Amniotic epithelial cell (primary cell): ENCODE measurements at places on chromosomes 1 and 21.

- peak; percentile 73 for DNase-seq
Observed at GRCh38 chr1:20485527-20486456, at the start of gene CAMK2N1. CAMK2N1 (minus strand) TSS chr1:20486210; CDS start chr1:20485379, 831 bp downstream.

GRCh38 chr1:205270764-205271163 lies 43.0 kb downstream of the TMCC2 start:
- DNase-seq: peak; percentile 66

DNA sequence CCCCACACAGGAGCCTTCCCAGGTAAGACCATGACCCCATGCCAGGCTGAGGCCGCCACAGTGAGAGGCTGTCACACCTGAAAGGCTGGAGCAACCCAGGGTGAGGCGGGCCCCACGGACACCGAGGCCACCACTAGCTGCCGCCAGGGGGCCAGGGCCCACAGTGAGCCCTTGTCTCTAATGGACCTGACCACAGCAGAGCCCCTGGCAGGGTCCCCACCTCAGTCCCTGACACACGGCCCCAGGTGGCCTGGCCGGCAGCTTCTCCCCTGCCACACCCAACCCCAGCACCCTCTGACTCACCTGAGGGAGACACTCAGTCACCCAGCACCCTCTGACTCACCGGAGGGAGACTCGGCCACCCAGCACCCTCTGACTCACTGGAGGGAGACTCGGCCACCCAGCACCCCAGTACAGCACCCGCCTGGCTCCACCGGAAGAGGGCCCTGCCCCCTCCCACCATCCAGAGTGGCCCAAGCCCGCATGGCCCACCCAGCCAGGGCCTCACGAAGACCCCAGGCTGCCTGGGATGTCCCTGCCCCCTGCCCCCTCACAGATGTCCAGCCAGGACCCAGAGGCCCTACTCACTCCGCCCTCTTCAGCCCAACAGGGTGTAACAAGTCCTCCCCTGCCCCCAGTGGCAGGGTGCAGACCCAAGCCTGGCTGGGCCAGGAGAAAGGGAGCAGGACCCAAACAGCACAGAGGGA lies 4.4 kb downstream of the DVL1 start:
- DNase-seq: peak; percentile 78

DNA sequence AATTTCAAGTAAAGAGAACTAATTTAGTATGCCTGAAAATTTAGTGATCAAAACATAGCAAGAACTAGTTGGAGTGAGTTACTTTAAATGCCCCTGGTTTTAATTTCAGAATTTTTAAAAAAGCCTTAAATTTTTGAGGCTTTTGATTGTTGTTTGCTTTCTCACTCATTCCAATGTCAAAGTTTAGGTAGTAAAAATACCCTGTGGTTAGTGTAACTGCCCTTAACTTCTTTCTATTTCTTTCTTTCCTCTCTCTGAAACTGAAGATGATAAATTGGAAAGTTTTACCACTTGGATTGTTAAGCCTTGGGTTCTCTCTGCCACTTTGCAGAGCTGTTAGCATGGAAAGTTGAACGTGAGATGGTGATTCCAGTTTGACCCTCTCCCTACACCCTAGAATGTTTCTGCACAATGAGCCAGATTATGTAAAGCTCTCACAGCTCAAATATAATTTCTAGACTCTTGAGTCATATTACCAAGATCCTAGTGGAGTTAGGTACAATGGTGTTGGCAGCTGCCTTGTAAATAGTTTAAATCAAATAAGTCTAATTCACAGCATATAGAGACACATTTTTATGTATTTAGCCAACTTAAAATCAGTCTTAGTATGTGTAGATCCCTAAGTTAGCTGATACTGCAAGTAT lies 192.4 kb upstream of the SGIP1 start:
- no peak for DNase-seq

DNA sequence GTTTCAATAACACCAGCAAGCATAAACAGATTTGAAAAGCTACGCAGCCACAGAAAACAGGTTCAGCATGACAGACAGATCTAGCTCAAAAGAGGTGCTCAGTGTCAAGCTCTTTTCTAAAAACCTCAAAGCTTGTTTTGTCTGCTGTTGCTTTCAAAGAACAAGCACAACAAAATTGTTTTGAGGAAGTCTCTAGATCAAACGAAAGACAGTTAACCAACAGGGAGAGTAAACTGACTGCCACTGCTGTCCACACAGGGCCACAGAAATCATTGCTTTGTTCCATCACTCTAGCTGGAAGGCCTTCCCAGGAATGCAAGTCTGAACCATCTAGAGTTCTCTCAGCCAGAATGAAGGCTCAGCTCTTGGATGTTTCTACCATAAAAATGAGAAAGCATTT lies 12.8 kb downstream of the APP start:
- DNase-seq: no peak

- no peak for DNase-seq
Observed at GRCh38 chr21:42201615-42202161, 17.3 kb upstream of the ABCG1 start.

GRCh38 chr21:31198575-31198974 lies 145.5 kb downstream of the TIAM1 start:
- peak; percentile 45 for DNase-seq

- DNase-seq: no peak
Observed at GRCh38 chr1:201430776-201431175, 9.2 kb upstream of the TNNI1 start.

DNA sequence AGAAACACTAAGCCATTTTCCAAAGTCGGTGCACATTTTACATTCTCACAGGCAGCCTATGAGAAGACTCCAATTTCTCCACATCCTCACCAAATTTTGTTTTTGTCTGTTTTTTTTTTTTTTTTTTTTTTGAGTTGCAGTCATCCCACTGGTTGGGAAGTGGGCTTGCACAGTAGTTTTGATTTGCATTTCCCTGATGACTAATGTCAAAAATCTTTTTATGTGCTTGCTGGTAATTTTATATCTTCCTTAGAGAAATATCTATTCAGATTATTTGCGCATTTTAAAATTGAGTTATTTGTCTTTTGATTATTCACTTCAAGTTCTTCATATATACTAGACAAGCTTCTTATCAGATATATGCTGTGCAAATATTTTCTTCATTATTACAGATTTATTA lies 141.5 kb downstream of the USH2A start:
- no peak for DNase-seq

DNA sequence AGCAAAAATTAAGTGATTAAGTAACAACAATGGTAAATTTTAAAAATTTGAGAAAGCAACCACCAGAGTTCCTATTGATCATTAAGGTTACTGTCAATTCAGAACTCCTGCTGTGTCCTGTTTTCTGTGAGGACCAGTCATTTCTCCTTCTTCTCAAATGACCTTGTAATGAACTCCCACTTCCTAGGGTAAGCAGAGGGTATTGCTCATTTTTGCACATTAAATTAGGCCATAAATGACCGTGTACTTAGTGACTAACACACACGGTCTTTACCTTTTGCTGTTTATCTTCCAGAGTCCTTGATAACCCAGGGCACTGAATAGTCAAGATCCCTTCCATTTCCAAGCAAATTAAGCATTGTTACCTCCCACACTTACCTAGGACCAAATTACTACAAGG lies 227.5 kb upstream of the LYPLAL1 start:
- no peak for DNase-seq

- DNase-seq: peak; percentile 98
Observed at GRCh38 chr1:201602413-201603265, 63.7 kb downstream of the NAV1 start.

DNA sequence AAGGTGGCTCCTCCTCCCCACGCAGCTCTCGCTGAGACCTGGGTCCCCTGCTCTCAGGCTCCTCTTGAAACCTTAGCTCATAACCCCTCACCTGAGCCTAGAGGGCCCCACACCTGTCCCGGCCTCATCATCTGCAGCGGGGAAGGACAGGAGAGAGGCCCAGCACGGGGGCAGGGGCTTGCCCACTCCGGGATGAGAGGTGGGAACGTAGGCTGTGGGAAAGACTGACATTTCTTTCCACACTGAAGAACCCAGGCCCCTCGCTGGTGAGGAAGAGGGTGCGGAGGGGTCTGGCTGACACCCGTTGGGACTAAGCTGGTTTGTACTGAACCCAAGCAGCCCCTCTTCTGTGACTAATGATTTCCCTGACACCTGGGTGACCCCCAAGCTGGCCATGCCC lies 14.0 kb upstream of the NES start:
- no peak for DNase-seq

- DNase-seq: peak; percentile 99
Observed at GRCh38 chr1:31483012-31483946, 70.3 kb downstream of the SERINC2 start.

- DNase-seq: no peak
Observed at GRCh38 chr1:71908871-71909390, 373.4 kb downstream of the NEGR1 start.

GRCh38 chr1:21668232-21668950 lies 766 bp downstream of the RAP1GAP start:
- no peak for DNase-seq

- DNase-seq: no peak
Observed at GRCh38 chr1:192489047-192489446, 86.5 kb upstream of the RGS1 start.

GRCh38 chr1:9821710-9822109 lies 2.1 kb downstream of the CLSTN1 start:
- no peak for DNase-seq

GRCh38 chr21:40020651-40021050 lies 153.4 kb downstream of the PCP4 start:
- no peak for DNase-seq

DNA sequence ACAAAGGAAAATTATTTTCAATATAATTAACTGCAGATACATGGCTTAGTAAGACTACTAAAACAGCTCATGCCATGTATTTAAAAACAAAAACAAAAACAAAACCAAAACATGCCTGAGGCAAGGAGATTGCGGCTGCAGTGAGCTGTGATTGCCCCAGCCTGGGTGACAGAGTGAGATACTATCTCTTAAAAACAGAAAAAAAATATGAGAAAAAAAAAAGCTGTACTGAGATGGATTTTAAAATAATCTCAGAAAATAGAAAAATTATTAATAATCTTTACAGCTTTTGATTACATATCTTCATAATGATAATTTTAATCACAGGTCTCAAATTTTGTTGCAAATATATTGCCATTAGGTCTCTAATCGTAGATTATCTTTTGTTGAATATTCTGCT lies 24.0 kb upstream of the LIN9 start:
- no peak for DNase-seq

- no peak for DNase-seq
Observed at GRCh38 chr1:213572912-213573647, 414.7 kb upstream of the PROX1 start.

DNA sequence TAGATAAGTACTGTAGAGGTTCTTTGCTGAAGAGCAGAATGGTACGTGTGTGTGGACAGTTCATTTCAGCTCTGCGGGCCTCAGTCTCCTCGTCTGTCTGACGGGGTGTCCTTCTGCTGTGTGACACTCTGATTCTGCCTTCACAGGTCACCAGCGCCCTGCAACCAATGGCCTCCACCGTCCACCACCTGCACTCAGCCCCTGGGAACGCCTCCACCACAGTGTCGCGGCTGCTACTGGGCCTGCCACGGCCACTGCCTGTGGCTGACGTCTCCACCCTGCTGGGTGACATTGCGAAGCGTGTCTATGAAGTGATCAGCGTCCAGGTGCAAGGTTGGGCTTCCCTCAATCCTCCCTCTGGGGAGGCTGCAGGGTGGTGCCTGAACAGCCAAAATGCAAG lies 17.0 kb downstream of the UMODL1 start:
- no peak for DNase-seq

GRCh38 chr1:10380594-10381275 lies 18.1 kb upstream of the PGD start:
- DNase-seq: peak; percentile 86

GRCh38 chr1:32335790-32336590 lies at the start of gene MARCKSL1:
MARCKSL1 (minus strand) TSS chr1:32336233; CDS start chr1:32336033, 200 bp downstream.
- DNase-seq: peak; percentile 38

- DNase-seq: no peak
Observed at GRCh38 chr1:183473217-183473536, 878 bp downstream of the SMG7 start.

GRCh38 chr1:241819340-241819866 lies 28.6 kb upstream of the EXO1 start:
- no peak for DNase-seq

- no peak for DNase-seq
Observed at GRCh38 chr1:205518661-205519540, 14.4 kb downstream of the CDK18 start.

- DNase-seq: no peak
Observed at GRCh38 chr1:68703921-68704354, 207.1 kb upstream of the DEPDC1 start.

- peak; percentile 36 for DNase-seq
Observed at GRCh38 chr1:32219022-32219421, 3.1 kb downstream of the TMEM234 start.

DNA sequence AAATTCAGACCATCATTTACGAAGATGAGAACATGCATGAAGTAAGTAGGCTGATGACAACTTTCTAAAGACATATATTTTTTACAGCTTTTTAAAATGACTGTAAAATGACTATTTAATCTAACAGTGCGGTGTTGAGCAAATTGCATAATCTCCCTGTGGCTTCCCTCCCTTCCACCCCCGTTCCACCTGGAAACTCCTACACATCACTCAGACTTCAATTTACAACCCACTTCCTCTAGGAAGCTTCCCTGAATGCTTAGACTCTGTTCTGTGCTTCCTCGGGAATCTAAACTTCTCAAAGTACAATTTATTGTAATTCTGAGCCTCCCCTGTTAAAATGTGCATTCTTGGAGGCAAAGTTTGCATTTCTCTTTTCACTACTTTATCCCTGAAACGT lies 354.9 kb downstream of the DPYD start:
- peak; percentile 54 for DNase-seq

DNA sequence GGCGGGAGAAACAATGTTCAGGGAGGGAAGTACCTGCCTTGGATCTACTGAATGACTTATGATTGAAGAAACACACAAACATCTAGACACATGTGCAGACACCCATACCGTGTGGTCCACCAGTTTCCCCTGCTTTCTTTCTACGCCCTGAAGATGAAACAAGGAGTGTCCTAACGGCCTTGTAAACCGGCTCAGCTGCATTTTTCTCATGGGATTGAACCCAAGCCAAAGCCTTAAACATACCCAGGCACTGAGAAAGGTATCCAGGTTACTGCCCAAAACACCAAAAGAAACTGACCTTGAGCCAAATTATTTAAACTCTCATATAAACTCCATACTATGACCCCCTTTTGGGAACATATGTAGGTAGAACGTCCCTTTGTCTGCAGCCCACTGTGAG lies 630.0 kb upstream of the RGS18 start:
- DNase-seq: no peak

DNA sequence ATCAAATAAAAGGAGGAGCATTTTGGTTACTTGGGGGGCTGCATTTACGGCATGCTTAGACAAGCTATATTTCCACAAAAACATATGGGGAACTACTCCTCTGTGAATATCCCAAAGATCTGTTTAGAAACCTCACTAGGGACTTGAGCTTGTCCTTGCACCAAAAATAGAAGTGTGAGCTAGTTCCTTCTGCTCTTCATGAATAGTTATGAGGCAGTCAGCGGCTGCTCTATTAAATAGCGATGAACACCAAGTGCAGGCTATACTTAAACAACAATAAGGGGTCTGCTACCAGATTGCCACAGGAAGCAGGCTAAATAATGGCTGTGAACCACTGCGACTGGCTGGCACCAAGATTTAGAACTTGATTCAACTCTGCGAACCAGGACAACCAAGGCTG lies 190.1 kb downstream of the PCP4 start:
- DNase-seq: no peak

GRCh38 chr21:31334648-31335121 lies 9.4 kb downstream of the TIAM1 start:
- no peak for DNase-seq

- DNase-seq: no peak
Observed at GRCh38 chr1:10189659-10190058, 20.7 kb upstream of the KIF1B start.
